ENCODE measurements at places on chromosomes 12 and 14. TPM values are rescaled to one million over a fixed set of nuclear protein-coding genes. Genes with fewer than 3 reads are reported as not detected.
A peak's percentile ranks its signal among the peaks of the same experiment; 100 is the strongest.

ASPG gene
- total RNA-seq = 0.33 TPM

INHBC gene
- not detected for total RNA-seq

APAF1 gene
- total RNA-seq = 13.4 TPM

BICD1 gene
- total RNA-seq = 128 TPM

DNA sequence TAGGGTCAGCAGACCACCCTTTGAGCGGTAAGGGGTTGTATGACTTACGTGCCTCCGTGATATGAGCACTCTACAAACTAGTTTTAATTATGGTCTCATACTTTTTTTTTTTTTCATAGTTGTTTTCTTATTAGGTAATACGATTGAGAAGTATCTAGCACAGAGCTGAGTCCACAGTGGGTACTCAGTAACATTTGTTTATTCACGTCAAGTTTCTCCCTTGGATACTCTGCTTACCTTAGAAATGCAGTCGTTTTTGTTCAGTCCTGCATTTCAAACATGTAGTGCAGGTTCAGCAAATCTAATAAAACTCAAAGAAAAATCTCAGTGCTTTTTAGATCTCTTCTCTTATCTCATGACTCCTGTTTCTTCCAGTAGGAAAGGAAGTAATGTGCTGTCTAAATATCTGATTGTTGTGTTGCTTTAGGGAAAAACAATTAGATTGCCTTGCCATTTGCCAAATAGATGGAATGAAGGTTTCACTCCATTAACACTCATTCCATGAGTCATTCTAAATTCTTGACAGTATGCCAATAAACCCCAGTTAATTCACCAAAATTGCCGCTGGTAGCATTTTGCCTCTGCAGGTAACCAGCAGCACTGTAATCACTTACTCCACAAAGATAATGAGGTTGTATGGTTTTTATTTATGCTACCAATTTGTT, 118.9 kb downstream of the PTCSC3 start:
- H3K4me1 ChIP-seq = 0 out of 2 replicates have a peak, but pooled peaks cover 2% of the 10 kb centered on the region
- no peaks in the 10 kb centered on the region for H3K27me3 ChIP-seq
- DNase-seq = no peak
- no peak overlapping the region for H3K27ac ChIP-seq
- H3K36me3 ChIP-seq = no peaks in the 10 kb centered on the region

DNA sequence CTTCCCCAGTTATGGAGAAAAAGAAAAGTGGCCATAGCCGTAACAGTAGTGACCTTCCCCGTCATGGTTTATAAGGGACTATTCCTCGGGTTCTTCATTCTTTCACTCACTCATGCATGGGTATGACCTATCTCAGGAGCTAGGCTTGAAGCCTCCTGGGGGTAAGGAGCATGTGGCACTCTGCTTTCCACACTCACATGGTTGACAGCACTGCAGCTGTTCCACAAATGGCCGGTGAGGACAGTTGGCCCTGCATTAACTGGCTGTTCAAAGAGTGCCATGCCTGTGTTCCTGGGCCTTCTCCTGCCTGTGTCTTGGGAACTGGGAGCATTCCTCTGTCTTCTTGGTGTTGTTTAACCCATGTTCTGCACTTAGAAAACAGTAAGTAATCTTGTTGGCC, 66.2 kb upstream of the PNMA1 start:
- no peak overlapping the region for H3K27ac ChIP-seq
- peaks cover 3% of the 10 kb centered on the region for H3K4me1 ChIP-seq
- no peaks in the 10 kb centered on the region for H3K36me3 ChIP-seq
- H3K4me3 ChIP-seq = no peak overlapping the region
- no peak for DNase-seq
- peaks cover 5% of the 10 kb centered on the region for H3K27me3 ChIP-seq

GRCh38 chr12:8687846-8688601, 9.8 kb upstream of the RIMKLB start:
- no peak overlapping the region for H3K4me3 ChIP-seq
- H3K4me1 ChIP-seq = peaks cover 9% of the 10 kb centered on the region
- no peaks in the 10 kb centered on the region for H3K27me3 ChIP-seq
- H3K27ac ChIP-seq = no peak overlapping the region
- peaks cover 4% of the 10 kb centered on the region for H3K36me3 ChIP-seq

GRCh38 chr12:27822076-27822712, 42.2 kb upstream of the MANSC4 start:
- no peak overlapping the region for H3K4me3 ChIP-seq
- no peaks in the 10 kb centered on the region for H3K36me3 ChIP-seq
- no peaks in the 10 kb centered on the region for H3K27me3 ChIP-seq
- no peak for DNase-seq
- H3K4me1 ChIP-seq = no peaks in the 10 kb centered on the region

DNA sequence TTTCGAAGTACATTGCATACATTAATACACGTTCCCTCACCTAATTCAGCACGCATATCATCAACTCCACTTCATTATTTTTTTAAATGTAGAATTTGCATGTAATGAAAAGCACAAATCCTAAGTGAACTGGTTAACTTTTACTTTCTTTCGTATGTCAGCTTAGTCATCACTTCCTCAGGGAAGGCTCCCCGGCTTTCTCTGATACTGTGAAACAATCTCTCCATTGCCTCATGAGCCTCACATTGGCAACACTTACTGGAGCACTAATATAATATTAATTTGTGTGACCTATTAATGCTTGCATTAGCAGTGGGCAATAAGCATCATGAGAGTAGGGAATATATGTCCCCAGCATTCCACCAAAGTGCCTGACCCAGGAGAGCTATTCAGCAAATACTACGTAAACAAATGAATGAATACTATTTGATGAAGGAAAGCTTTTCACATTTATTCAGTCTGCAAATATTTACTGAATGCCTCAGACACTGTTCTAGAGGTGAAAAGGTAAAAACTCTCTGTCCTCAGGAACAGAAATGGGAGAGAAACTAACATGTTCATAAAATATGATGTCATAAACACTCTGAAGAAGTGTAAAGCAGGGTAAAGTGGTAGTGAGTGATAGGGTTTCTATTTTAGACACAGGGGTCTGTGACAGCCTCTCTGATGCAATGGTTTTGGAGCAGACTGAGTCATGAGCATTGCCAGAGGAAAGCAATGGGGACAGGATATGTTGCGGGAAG, 327.5 kb upstream of the DIO2 start:
- H3K4me1 ChIP-seq = no peaks in the 10 kb centered on the region
- no peak for DNase-seq
- H3K4me3 ChIP-seq = no peak overlapping the region
- no peaks in the 10 kb centered on the region for H3K36me3 ChIP-seq
- H3K27ac ChIP-seq = no peak overlapping the region
- no peaks in the 10 kb centered on the region for H3K27me3 ChIP-seq

GRCh38 chr14:87990682-87991081, 2.3 kb downstream of the GALC start:
- H3K4me3 ChIP-seq = no peak overlapping the region
- no peak for DNase-seq
- no peaks in the 10 kb centered on the region for H3K4me1 ChIP-seq
- no peaks in the 10 kb centered on the region for H3K36me3 ChIP-seq
- H3K27me3 ChIP-seq = no peaks in the 10 kb centered on the region
- no peak overlapping the region for H3K27ac ChIP-seq

DNA sequence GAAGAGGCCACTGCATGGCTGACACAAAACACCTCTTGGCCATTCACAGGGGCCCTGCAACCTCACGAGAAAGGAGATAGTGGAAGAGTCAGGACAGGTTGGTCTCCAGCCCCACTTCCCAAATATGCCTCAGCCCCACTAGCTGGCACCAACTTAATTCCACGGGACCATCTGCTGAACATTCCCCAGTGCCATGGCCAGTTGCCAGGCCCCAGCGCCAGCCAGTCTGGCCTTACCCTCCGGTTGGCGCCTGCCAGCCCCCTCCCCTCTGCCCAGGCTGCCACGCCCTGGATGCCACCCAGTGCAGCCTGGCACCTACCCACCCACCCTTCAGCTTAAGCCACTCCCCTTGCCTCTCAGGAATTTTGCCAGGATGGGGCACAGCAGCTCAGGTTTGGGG, 21.2 kb upstream of the HSPB8 start:
- no peak overlapping the region for H3K27ac ChIP-seq
- H3K4me1 ChIP-seq = peaks cover 4% of the 10 kb centered on the region
- no peaks in the 10 kb centered on the region for H3K27me3 ChIP-seq
- no peak for DNase-seq

- H3K27me3 ChIP-seq = peaks cover 18% of the 10 kb centered on the region
- no peak for DNase-seq
- no peak overlapping the region for H3K4me3 ChIP-seq
These were observed 9.9 kb downstream of the ITGB7 start for GRCh38 chr12:53197011-53197640.

DNA sequence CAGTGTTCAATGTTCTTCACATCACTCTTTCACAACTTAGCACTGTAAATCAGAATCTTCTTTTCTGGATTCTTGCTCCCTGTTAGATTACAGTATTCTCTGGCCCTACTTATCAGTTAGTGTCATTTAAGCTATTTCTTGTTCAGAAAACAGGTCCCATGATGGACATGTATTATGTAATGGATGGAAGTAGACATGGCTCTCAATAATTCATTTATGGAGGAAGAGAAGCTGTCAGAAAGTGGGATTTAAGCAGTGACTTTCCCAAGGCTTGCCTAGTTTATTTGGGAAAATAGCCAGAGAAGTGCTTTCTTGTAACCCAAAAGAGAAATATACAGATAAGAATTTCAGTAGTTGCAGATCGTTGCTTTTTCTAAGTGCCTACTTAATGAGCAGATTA, 1.6 kb downstream of the ERC1 start:
- no peaks in the 10 kb centered on the region for H3K36me3 ChIP-seq
- H3K27me3 ChIP-seq = no peaks in the 10 kb centered on the region
- peaks cover 3% of the 10 kb centered on the region for H3K4me1 ChIP-seq
- no peak overlapping the region for H3K27ac ChIP-seq
- peak overlapping the region; percentile 98 for H3K4me3 ChIP-seq

- H3K4me1 ChIP-seq = peaks cover 2% of the 10 kb centered on the region
- DNase-seq = no peak
- no peaks in the 10 kb centered on the region for H3K36me3 ChIP-seq
These were observed 2.2 kb downstream of the PTPRR start for GRCh38 chr12:70918321-70918720.
